ENCODE measurements at places on chromosomes 6 and 20.

- no peak for DNase-seq
Measured at GRCh38 chr6:44059359-44060346, 67.6 kb downstream of the MRPL14 start.

GRCh38 chr6:150417899-150418826 is 49.4 kb downstream of the IYD start:
- no peak for DNase-seq

- DNase-seq = no peak
Measured at GRCh38 chr6:11083491-11083890, 10.1 kb upstream of the SMIM13 start.

- no peak for DNase-seq
Measured at GRCh38 chr20:44467289-44467883, 8.3 kb upstream of the TTPAL start.

DNA sequence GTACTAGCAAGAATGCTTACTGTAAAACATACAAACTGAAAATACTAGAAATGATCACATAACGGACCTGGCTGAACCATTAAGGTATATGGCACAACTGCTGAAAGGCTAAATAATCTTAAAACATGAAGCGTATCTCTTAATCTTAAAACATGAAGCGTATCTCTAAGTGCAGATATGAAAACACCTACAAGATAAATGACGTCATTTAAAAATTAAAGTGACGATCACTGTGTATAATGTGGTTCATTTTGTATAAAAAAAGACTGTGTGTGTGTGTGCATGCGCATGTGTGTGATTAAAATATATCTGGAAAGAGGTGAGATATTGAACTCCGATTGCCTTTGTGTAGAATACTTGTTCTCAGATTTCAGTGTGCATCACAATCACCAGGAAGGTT is 780.4 kb downstream of the KIF16B start:
- DNase-seq = no peak

GRCh38 chr6:13098793-13099570 is 229.4 kb downstream of the TBC1D7 start:
- DNase-seq = no peak

DNA sequence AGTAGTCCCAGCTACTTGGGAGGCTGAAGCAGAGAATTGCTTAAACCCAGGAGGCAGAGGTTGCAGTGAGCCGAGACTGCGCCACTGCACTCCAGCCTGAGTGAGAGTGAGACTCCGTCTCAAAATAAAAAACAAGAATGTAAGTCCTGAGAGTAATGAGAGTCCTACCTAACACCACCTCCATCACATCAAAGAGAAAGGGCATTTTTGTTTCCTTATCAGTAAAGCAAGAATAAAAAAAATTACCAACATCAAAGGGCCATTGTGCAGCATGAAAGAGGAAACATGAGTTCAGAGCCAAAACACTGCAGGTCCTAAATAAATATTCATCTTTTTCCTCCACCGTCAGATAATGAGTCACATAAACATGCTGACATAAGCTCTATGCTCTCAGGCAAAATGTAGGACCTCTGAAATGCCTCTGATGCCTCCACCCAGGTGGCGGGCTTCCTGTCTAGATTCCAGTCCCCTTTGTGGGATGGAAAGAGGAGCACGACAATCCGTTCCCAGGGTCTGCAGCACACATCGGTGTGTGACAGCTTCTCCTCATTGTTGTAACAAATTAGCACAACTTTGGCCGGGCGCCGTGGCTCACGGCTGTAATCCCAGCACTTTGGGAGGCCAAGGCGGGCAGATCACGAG is 7.2 kb downstream of the ATP9A start:
- no peak for DNase-seq

DNA sequence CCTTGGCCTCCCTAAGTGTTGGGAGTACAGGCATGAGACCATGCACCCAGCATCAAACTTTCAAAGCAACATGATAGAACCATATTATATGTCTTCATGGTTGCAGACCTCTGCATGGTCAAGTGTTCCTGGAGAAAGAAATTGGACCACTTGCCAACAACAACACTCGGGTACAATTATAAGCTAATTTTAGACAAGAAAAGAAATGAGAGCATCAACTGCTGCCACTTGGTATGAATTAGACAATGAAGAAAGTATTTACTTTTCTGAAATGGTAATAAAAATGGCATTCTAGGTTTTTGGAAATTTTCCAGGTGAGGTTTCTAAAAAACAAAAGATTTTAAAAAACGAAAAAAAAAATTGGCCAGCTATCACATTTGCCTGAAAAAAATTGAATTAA is 7.7 kb upstream of the PM20D2 start:
- no peak for DNase-seq

- DNase-seq = no peak
Measured at GRCh38 chr20:23497536-23497935, 6.6 kb downstream of the CST8 start.

DNA sequence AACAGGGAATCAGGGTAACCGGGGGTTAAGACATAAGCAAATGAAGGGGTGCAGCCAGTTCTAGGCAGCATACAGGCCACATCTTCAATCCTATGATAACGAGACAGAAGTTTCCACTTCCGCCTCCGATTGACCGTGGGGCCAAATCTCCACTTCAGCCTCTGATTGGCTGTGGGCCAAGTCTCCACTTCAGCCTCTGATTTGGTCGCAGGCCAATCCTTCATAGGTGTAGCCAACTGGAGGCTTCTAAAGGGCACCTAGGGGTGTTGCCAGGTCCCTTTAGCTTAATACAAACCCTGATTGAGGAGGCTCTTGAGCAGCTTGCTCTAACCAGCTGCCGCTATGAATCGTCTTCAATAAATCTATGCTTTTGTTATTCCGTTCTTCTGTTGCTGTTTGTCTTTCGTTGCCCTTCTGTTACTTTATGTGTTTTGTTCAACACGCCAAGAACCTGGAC is 2.1 kb upstream of the ERGIC3 start:
- no peak for DNase-seq

- DNase-seq = no peak
Measured at GRCh38 chr6:4323322-4323721, 187.9 kb upstream of the ECI2 start.

- peak; percentile 9 for DNase-seq
Measured at GRCh38 chr20:24628985-24629384, 159.6 kb downstream of the SYNDIG1 start.

DNA sequence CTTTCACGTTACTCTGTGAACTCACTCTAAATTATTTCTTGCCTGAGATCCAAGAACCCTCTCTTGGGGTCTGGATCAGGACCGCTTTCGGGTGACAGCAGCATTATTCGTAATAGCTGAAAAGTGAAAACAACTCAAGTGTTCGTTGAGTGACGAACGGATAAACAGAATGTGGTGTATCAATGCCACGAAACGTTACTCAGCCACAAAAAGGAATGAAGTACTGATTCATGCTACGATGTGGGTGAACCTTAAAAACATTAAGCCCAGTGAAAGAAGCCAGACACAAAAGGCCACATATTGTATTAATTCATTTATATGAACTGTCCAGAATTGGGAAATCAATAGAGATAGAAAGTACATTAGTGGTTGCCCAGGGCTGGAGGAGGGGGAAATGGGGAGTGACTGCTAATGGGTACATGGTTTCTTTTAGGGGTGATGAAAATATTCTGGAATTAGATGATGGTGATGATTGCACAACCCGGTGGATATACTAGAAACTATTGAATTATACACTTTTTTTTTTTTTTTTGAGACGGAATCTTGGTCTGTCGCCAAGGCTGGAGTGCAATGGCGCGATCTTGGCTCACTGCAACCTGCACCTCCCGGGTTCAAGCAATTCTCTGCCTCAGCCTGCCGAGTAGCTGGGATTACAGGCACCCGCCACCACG is 8.4 kb downstream of the PTGIS start:
- DNase-seq = peak; percentile 7

GRCh38 chr6:2755456-2755855 is 4.7 kb upstream of the MYLK4 start:
- DNase-seq = no peak

- no peak for DNase-seq
Measured at GRCh38 chr20:48406498-48406897, 421.3 kb downstream of the PREX1 start.

GRCh38 chr6:78324213-78324612 is 543.1 kb upstream of the IRAK1BP1 start:
- DNase-seq = no peak

- DNase-seq = no peak
Measured at GRCh38 chr6:107215334-107215733, 100.0 kb upstream of the BEND3 start.

GRCh38 chr6:8845690-8846089 is 410.3 kb upstream of the SLC35B3 start:
- no peak for DNase-seq

DNA sequence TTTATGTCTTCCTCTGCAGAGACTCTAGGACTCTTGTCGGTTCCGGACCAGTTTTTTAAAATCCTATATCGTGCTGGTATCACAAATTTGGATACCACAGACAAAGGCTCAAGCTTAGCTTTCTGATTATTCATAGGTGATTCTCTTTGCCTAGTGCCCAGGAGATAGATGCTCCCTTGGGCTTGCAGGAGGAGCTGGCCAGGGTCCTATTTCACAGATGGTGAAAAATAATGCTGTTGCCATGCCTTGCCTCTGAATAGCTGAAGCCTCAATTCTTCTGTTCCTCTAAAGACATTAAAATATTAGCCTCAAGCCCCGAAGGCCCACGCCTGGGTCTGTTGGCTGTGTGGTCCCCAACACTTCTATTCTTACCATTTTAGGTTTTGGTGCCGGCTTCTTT is 123.9 kb upstream of the BACH2 start:
- no peak for DNase-seq

DNA sequence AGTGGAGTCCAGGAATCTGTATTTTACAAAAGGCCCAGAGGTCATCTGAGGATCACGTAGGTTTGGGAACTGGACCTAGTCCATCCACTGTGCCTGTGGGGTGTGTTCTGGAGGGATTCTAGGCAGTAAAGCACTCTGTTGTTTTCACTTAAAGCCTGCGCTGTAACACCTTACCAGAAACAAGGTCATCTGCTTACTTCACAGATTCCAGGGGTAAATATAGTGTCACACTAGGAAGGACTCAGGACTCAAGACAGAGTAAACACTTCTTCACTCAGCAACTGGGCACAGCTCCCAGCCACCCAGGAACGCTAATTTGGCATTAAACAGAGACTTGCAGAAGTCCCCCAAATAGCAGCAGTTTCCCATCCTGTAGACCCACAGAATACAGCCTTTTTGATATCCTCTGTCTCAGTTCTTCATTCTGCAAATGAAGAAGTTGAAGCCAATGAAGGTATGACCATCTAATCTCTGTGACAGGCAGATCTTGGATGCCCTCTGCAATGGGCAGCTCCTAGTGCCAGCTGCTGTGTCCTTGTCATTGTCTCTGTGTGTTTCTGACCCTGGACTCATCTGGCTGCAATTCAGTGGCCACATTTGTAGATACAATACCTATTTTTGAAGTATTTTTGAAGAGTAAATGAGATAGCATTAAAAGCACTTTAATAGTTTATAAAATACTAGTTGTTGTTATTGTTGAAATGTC is 129.1 kb downstream of the SLC24A3 start:
- DNase-seq = no peak

GRCh38 chr6:167549213-167549612 is 224.3 kb downstream of the TTLL2 start:
- no peak for DNase-seq

DNA sequence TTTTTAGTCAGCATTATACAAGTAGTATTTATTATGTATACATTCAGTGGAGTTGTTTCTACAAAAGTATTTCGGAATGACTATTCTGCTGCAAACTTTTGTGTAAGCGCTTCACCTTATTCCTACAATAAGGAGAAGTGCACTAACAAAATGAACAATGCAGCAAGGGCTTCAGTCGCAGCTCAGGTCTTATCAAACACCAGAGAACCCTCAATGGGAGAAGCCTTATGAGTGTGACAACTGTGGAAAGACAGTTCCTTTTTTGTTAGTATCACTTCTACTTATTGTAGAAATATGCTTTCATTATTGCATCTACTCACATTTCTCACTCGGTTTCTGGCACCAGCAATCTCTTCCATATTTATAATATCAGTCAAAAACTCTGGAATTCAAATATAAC is 18.8 kb downstream of the ZKSCAN3 start:
- DNase-seq = no peak

Data from right hindlimb (tissue), 1 donor.